ENCODE measurements at places on chromosomes 3 and 15.

DNA sequence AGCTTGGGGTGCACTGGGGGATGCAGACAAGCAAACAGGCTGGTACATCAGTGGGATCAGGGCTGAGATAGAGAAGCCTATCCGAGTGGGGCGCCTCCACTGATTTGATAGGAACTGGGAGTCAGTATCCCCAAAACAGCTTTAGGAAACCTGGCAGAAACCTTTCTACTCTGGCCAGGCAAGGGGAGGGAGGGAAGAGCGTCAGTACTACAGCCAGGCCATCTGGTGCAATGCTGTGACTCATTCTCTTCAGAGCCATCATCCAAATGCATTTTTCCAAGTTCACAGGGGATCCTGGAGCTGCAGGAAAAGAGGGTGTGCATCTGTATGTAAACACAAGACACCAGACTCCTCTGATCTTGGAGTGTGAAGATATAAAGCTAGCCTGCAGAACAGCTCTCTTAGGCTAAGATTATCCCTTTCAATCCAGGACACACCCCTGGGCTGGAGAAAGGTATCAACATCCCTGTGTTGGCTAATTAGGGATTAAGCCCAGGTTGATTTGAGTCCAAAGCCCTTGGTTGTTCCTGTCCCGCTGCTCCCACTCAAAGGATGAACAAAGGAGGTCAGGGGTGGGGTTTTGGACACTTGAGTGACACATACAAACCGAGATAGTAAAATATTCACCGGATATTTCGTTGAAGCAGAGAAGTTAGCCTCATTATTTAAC, 9.3 kb downstream of the GALNT15 start:
- H3K27me3 ChIP-seq: no peaks in the 10 kb centered on the region
- H3K27ac ChIP-seq: no peak overlapping the region
- no peak for DNase-seq
- no peaks in the 10 kb centered on the region for H3K36me3 ChIP-seq

GRCh38 chr3:183210341-183210740, 42.7 kb upstream of the B3GNT5 start:
- H3K27ac ChIP-seq: no peak overlapping the region
- H3K4me3 ChIP-seq: no peak overlapping the region
- H3K4me1 ChIP-seq: no peaks in the 10 kb centered on the region
- no peak for DNase-seq
- H3K36me3 ChIP-seq: no peaks in the 10 kb centered on the region

DNA sequence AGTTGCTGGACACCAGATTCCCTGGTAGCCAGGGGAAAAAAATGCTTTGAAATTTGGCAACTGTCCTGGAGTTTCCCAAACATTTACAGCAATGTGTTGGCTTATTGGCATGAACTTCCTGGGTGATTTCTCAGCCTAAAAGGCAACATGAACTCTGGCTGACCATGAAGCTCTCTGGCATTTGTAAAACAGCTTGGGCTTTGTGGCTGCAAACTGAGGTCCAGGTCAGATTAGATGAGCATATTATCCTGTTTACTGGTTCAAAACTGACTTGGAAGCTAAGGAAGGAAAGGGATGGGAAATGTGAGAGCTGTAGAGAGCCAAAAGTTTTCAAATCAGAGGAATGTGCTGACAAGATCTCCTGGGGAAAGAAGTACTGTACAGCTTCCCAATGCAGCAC, 139.0 kb downstream of the P3H2 start:
- H3K36me3 ChIP-seq: no peaks in the 10 kb centered on the region
- H3K27me3 ChIP-seq: no peaks in the 10 kb centered on the region
- no peak overlapping the region for H3K4me3 ChIP-seq
- no peak overlapping the region for H3K27ac ChIP-seq

- no peak overlapping the region for H3K27ac ChIP-seq
- H3K4me3 ChIP-seq: no peak overlapping the region
- H3K36me3 ChIP-seq: no peaks in the 10 kb centered on the region
These were observed 109.5 kb upstream of the OCA2 start for GRCh38 chr15:28208583-28208982.

DNA sequence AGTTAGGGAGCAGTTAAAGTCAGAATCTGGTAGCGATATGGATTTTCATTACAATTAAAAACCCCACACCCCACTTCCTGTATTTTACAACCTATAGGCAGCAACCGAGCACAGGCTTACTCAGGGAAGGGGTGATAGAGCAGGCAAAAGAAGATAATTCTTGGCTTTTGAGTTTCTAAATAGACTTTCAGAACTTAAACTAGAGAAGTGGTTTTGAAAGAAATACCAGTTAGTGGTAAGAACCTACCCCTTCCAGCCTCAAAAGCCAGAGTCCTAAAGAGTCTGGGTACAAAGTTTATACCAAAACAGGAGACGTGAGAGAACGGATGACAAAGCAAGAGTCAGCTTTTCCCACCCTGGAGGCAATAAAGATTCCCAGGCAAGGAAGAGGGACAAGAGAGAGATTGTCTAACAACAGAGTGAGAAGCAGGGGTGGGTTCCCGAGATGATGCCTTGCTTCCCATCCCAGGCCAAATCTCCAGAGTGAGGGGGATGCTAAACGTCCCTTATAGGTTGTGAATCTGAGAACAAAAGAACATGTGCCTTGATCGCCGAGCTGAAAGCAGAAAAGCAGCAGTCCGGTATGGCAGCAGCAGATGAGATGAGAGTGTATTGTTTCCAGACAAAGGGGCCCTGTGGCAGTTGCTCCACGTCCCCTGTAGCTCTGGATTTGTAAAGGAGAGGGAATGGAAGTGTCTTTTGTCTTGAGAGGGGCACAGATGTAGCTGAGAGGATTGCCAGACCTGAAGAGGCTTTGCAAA, 36.8 kb downstream of the KLHL6 start:
- peak; percentile 22 for DNase-seq
- H3K27me3 ChIP-seq: no peaks in the 10 kb centered on the region
- H3K36me3 ChIP-seq: no peaks in the 10 kb centered on the region
- H3K4me3 ChIP-seq: 0 out of 2 replicates have a peak overlapping the region, but pooled peaks have one; percentile 18
- peaks cover 12% of the 10 kb centered on the region for H3K4me1 ChIP-seq

GRCh38 chr15:69000091-69000490, 14.4 kb upstream of the NOX5 start:
- no peak for DNase-seq
- no peak overlapping the region for H3K27ac ChIP-seq
- no peak overlapping the region for H3K4me3 ChIP-seq

DNA sequence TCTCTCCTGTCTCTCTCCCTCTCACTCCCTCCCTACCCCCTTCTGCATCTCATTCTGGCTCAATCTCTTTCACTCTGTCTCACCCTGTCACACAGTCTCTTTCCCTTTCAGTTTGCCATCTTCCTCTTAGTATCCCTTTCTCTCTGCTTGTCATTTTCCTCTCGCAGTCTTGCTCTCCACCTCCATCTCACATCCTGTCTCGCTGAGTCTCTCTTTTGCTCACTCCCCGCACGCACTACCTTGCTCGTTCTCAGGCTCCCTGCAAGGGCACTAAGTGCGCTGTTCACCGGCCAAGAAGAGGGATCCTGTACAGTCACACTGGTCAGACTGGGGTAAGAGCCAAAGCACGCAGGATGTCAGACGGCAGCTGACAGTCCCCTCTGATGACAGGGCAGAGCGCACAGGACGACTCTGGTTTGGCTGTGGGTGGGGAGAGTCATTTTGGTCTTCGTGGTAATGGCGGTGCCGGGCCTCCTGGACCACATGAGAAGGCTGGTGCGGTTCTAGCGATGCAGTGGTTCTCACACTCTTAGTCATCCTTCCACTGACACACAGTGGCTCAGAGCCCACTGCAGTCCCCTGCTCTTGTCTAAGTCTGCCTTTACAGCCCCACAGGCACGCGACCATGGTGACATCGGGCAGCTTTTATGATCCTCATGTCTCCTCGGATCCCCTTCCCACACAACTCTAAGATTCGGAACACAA, 356.8 kb downstream of the FOXP1 start:
- H3K4me1 ChIP-seq: peaks cover 30% of the 10 kb centered on the region
- no peaks in the 10 kb centered on the region for H3K27me3 ChIP-seq
- no peak overlapping the region for H3K4me3 ChIP-seq
- H3K36me3 ChIP-seq: no peaks in the 10 kb centered on the region
- H3K27ac ChIP-seq: no peak overlapping the region

DNA sequence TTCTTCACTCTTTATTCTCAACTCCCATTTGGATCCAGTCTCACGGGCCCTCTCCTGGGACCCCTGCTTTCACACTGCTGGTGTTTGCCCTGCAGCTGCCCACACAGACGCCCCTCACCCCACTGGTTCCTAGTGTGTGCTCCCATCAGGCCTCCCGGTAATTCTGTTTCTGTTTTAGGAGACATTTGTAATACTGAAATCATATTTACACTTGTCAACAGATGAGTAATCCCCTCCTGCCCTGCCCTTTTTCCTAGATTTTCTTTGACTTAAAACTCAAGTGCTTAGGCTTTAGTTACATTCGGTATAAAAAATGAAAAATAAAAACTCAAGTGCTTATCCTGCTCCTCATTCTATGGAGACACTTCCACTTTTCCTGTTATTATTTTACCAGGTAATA, 18.4 kb upstream of the ABTB1 start:
- H3K27me3 ChIP-seq: no peaks in the 10 kb centered on the region
- H3K27ac ChIP-seq: no peak overlapping the region
- H3K4me1 ChIP-seq: no peaks in the 10 kb centered on the region
- no peak overlapping the region for H3K4me3 ChIP-seq
- DNase-seq: no peak

DNA sequence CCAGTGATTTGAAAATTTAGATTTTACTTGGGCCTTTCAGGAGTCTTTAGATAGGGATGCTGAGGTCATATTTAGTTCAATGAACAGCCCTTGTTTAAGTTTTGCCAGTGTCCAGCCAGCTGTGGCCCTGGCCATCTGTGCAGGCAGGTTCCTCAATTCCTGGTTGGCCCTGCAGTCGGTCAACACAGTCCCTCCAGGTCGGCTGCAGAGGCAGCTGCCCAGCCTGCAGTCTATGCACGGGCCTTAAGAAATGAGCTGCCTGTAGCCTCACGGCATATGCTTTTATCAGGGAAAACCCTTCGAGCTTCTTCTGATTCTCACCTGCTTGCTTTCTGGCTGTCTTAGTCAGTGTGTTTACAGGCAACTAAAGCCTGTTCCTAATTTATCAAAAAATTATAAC, 199.2 kb upstream of the TPM1 start:
- peaks cover 2% of the 10 kb centered on the region for H3K4me1 ChIP-seq
- H3K27me3 ChIP-seq: no peaks in the 10 kb centered on the region
- H3K36me3 ChIP-seq: no peaks in the 10 kb centered on the region
- H3K27ac ChIP-seq: no peak overlapping the region
- H3K4me3 ChIP-seq: no peak overlapping the region

GRCh38 chr3:99645277-99646106, 7.1 kb downstream of the COL8A1 start:
- peaks cover 13% of the 10 kb centered on the region for H3K4me1 ChIP-seq
- peak; percentile 74 for DNase-seq
- no peaks in the 10 kb centered on the region for H3K36me3 ChIP-seq
- no peak overlapping the region for H3K4me3 ChIP-seq
- peaks cover 2% of the 10 kb centered on the region for H3K27me3 ChIP-seq

- H3K4me1 ChIP-seq: peaks cover 49% of the 10 kb centered on the region
- no peak overlapping the region for H3K27ac ChIP-seq
- peaks cover 2% of the 10 kb centered on the region for H3K36me3 ChIP-seq
- no peak overlapping the region for H3K4me3 ChIP-seq
These were observed 22.1 kb downstream of the MAP2K1 start for GRCh38 chr15:66408675-66409282.

DNA sequence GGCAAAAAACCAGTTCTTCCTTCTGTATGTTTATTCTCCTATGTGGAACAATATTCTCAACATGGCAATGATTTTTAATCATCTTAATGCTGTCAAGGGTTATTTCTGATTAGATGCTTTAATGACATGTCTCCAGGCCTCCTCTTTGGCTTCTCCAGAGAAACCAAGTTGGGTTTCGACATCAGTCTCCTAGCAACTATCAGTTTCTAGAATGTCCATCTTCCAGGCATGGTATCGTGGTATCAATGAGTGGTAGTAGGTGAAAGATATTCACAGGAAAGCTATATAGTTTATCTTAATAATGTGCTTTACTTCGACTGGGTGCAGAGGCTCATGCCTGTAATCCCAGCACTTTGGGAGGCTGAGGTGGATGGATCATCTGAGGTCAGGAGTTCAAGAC, 128.5 kb downstream of the C3orf70 start:
- no peaks in the 10 kb centered on the region for H3K4me1 ChIP-seq
- no peaks in the 10 kb centered on the region for H3K27me3 ChIP-seq
- H3K27ac ChIP-seq: no peak overlapping the region
- H3K4me3 ChIP-seq: no peak overlapping the region
- peaks cover 2% of the 10 kb centered on the region for H3K36me3 ChIP-seq

- H3K4me1 ChIP-seq: peaks cover 31% of the 10 kb centered on the region
- no peaks in the 10 kb centered on the region for H3K36me3 ChIP-seq
- no peaks in the 10 kb centered on the region for H3K27me3 ChIP-seq
- H3K27ac ChIP-seq: no peak overlapping the region
- no peak for DNase-seq
- no peak overlapping the region for H3K4me3 ChIP-seq
These were observed 85.6 kb upstream of the PSMD6 start for GRCh38 chr3:64108784-64109317.

DNA sequence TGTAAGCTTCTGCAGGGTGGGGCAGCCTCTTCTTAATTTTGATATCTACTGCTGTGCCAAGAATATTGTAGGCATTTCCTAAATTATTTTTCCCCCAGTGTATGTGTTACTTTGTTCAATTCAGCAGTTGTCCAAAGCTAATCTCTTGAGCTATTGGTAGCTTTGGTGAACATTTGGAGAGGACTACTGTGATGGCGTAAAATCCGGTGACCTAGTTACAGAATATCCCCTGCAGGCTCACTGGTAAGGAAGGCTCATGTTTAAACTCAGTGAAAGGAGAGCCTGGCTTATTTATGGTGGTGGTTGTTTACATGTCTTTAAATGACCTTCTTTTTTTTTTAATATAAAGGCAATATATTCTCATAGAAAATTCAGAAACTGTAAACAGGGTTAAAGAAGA, 105.6 kb downstream of the LPP start:
- H3K36me3 ChIP-seq: no peaks in the 10 kb centered on the region
- H3K4me1 ChIP-seq: peaks cover 16% of the 10 kb centered on the region
- H3K27ac ChIP-seq: no peak overlapping the region
- no peak for DNase-seq

DNA sequence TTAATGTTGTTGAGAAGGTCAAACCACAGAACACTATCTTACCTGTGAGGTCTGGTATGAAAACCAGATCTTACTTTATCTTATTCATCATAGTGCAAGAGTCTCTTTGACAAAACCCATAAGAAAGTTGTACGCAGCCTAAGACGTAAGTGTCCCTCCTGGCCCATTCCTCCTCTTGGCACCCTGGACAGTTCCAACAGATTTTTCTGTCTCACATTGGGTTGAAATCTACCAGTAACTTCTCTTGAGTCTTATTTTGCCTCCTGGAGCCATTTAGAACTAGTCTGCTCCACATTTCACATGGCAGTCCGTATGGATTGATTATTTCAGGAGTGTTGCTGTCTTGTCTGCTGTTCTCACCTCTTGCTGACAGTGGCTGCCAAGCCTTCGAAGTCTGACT, 498.4 kb downstream of the PDCD6IP start:
- H3K36me3 ChIP-seq: no peaks in the 10 kb centered on the region
- peaks cover 24% of the 10 kb centered on the region for H3K27me3 ChIP-seq
- peaks cover 24% of the 10 kb centered on the region for H3K4me1 ChIP-seq
- no peak overlapping the region for H3K4me3 ChIP-seq
- H3K27ac ChIP-seq: no peak overlapping the region

GRCh38 chr3:94429517-94429916, 366.7 kb downstream of the NSUN3 start:
- peaks cover 4% of the 10 kb centered on the region for H3K4me1 ChIP-seq
- DNase-seq: no peak
- H3K36me3 ChIP-seq: no peaks in the 10 kb centered on the region
- H3K4me3 ChIP-seq: no peak overlapping the region
